ENCODE measurements at places on chromosomes 12 and 14.
A peak's percentile ranks its signal among the peaks of the same experiment; 100 is the strongest.

DNA sequence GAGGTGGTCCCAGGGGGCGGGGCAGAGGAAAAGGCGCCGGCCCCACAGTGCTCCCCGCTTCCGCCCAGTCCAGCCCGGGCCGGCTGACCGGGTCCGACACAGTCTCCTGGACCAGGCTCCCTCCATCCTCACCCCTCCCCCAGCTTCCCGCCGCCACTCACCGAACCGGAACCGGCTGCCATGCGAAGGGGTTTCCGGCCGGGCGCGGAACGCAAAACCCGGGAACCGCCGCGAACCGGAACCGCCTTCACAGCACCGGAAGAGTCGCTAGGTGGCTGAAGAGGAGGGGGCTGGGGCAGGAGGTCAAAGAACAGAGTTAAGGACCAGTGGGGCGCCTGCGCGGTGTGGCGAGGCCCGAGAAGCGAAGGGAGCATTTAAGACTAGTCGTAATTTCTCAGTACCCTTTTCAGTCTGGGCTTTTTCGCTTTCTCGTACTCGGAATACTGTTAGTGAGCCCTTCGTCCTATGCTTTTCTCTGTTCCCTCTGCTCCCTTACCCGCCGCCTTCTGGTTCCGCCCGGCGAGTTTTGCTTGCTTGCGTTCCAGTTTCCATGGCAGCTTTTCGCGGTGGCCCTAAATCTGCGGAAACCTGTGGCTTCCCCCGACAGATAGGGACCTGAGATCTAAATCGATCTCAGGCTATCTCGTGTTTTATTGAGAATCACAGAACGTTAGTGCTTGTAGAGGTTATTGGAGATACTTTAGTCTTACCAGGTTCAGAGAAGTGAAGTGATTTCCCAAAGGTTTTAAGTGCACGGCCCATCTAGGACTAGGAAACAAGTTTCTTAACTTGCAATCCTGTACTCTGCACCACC is at the start of gene SENP1:
TSS of gene SENP1 (minus strand) at position 213 of the 814 bp plus-strand sequence. CDS start 4,607 bp downstream, outside the sequence.
- DNase-seq, result peak; percentile 90

DNA sequence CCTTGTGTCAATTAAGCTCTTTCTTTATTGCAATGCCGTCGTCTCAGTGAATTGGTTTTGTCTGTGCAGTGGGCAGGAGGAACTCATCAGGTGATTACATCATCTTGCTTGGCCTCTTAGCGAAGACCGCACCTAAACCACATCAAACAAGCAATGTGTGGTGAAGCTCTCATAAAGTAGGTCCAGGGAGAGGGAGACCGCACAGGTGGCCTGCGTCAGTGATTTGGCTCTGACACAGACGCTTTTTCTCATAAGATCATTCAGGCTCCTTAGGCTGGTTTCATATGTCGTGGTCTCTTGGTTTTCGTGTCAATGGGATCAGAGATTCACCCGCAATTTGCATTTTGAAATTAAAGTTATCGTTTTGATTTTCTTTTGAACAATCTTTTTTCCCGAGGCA is 6.7 kb upstream of the TESC start:
- DNase-seq, result no peak

- DNase-seq, result no peak
Measured at GRCh38 chr14:76205708-76206107, 54.0 kb downstream of the GPATCH2L start.

DNA sequence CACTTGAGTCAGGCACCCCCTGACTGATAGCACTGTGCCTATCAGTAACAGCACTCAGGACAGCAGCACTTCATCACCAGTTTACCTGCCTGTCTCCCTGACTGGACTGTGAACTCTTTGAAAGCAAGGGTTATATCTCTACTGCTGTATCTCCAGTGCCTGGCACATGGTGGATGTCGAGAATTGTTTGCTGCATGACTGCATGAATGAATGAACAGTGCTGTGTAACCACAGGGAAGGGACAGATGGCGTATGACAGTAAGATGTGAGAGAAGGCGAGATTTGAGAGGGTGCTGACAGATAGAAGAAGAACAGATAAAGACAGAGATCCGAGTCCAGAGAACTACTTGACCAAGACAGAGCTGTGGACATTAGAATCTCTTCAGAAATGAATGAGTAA is 29.7 kb downstream of the BRAP start:
- DNase-seq, result no peak

GRCh38 chr12:3043406-3043805 is 33.8 kb upstream of the TSPAN9 start:
- DNase-seq, result no peak

GRCh38 chr14:20627346-20628027 is 14.0 kb downstream of the OR6S1 start:
- no peak for DNase-seq

GRCh38 chr12:131773582-131774221 is 54.5 kb upstream of the MMP17 start:
- no peak for DNase-seq

GRCh38 chr14:61516964-61517653 is 178.2 kb upstream of the HIF1A start:
- no peak for DNase-seq

DNA sequence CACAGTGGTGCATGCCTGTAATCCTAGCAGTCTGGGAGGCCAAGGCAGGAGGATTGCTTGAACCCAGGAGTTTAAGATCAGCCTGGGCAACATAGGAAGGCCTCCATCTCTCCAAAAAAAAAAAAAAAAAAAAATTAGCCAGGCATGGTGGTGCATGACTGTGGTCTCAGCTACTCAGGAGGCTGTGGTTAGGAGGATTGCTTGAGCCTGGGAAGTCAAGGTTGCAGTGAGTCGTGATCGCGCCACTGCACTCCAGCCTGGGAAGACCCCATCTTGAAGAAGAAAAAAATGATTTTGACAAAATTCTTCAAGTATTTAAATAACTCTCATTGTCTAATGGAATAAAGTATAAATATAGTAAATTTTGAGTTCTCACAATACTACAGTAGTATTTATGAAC is 219.2 kb upstream of the SSTR1 start:
- no peak for DNase-seq

- no peak for DNase-seq
Measured at GRCh38 chr12:6163416-6164060, 36.7 kb upstream of the CD9 start.

DNA sequence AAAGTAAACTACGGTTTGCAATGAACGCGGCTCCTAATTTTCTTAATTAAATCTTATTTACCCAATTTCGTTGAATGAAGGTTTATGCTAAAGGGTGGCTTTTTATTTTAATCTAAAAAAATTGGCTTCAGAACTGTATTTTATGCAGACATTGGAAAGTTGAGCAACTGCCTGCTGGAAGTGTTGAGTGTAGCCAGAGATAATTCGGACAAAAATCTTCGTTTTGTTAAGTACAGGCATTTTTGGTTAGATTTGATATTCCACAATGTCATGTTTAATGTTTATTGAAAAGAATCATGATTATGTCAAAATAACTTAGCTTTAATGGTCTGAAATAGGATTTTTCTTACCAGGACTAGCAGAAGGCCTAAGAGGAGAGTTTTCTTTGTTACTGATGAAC is 875 bp downstream of the IRAK3 start:
- DNase-seq, result no peak

DNA sequence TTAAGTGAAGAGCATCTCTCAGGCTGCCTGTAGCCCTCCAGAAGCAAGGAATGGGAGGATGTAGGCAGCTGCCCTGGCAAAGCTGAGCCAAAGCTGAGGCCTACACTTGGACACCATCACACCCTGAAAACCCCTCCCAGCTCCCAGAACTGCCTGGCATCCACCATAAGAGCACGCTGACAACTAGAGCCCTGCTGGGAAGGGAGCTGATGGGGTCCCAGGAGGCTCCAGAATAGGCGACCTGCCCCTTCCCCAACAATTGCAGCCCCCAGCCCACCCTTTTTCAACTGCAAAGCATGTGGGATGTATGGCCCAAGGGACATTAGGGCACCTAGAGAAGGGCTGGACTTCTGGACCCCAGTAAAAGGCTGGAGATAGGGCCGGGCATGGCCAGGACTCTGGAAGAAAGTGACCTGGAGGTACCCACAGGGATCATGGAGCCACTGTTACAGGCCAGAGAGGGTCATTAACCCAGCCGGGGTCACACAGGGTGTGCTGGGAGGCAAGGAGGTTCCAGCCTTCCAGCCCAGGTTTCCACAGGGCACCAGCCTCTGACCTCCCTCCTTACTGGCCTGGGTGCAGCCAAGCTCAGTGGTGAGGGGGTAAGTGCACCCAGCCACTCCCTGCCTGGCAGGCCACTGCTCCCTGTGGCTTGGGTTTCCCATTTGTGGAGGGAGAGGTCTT is 27.8 kb downstream of the FAM222A start:
- DNase-seq, result no peak

GRCh38 chr12:94603434-94604365 is 46.7 kb downstream of the TMCC3 start:
- no peak for DNase-seq

- no peak for DNase-seq
Measured at GRCh38 chr12:104585448-104586055, 128.8 kb downstream of the CHST11 start.

- no peak for DNase-seq
Measured at GRCh38 chr12:15563663-15564062, 225.5 kb downstream of the EPS8 start.

DNA sequence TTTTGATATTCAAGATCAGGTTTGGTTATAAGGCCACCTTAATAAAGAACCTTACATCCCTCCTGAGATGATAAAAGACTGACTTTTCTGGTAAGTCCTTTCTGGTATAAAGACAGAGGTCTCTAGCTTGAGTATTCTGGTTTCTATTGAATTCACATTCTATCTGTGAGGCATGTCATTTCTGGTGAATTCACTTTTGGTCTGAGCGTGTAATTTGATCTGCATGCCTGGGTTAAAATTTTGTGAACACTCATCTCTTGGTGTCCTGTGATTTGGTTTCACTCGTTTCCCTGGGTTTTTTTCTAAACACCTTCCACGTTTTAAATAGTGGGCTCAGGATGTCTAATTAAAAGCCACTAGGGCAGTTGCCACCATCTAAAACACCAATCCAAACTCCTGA is 12.2 kb downstream of the EIF5 start:
- DNase-seq, result no peak

DNA sequence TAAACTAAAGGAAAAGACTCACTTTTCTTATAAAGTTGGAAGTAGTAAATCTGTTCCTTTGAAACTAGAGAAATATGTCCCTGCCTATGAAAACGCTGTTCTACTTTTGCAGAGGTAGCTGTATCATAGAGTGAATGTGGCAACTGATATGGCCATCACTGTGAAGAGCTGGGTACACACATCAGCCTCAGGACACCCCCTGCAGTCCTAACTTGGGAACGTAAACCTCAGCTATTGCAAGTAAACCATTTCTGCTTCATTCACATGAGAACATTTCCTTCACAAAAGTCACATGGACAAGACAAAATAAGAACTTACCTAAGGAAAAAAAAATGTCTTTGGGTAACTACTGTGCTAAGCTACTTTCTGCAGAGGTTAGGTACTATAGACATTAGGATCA is 233.3 kb upstream of the PPFIA2 start:
- no peak for DNase-seq
